Lower lobe of right lung (tissue), 2 donors: ENCODE measurements at places on chromosomes 4 and X.

DNA sequence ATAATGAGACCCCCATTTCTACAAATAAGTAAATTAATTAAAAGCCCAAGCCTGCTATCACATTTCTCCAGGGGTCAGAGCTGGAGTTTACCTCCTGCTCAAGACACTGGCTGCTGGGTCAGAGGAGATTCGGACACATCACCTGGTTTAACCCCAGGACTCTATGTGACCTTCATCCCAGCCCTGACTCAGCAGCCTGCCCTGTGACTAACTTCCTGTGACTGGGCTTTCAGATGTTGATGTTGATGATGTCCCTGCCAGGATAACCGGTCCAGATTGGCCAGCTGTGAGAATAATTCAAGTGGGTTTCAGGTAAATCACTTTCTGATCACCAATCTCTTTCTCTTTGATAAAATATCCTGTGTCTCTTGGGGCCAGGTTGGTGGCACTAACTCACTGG is 102.4 kb upstream of the MAML3 start:
- DNase-seq: no peak

DNA sequence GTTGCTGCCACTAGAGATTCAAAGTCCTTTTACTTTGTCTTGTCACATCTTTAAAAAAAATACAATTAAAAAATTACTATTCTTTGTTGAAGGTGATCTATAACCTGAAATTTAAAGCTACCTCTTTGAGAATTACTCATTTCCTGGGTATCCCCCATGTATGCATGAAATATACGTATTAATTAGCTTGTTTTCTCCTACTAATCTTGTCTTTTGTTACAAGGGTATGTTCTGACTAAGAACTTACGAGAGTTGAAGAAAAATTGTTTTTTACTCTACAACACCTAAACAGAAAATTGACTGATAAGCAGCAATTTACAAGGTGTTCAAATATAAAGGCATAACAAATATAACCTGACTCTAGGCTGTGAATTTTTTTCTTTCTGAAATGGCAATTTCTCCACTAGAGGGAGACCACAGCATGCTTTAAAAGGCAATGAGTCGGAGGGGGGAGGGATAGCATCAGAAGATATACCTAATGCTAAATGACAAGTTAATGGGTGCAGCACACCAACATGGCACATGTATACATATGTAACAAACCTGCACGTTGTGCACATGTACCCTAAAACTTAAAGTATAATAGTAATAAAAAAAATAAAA is 249.6 kb downstream of the OPHN1 start:
- DNase-seq: no peak

DNA sequence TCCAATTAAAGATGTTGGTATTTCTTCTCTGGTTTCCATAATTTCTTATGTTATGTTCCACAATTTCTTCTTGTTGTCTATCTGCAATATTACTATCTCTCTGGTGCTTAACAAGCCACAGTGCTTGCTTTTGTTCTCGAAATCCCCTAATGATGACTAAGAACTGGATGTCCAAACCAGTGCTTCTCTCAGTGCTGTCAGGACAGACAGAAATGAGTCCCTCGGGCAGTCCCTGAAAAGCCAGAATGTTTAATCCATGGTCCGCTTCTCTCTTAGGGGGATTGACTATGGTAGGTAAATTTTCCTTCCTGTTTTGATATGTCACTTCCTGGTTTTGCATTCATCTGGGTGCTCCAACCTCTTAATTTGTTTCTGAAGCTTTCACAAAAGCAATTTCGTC is 321.6 kb upstream of the PCDH10 start:
- no peak for DNase-seq

DNA sequence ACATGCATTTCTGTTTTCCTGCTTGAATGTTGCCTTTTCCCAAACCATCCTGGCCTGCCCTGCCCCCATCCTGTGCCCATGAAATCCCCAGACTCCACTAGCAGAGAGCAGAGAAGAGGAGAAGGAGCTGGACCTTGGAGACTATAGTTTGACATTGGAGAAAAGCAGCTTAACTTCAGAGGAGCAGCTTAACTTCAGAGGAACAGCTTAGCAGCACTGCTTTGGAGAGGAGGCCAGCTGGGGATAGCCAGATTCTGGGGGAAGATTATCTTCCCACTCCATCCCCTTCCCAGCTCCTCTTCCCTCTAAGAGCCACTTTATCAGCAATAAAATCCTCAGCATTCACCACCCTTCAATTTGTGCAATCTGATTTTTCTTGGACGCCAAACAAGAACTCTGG is 443.0 kb downstream of the PCDH10 start:
- DNase-seq: no peak

DNA sequence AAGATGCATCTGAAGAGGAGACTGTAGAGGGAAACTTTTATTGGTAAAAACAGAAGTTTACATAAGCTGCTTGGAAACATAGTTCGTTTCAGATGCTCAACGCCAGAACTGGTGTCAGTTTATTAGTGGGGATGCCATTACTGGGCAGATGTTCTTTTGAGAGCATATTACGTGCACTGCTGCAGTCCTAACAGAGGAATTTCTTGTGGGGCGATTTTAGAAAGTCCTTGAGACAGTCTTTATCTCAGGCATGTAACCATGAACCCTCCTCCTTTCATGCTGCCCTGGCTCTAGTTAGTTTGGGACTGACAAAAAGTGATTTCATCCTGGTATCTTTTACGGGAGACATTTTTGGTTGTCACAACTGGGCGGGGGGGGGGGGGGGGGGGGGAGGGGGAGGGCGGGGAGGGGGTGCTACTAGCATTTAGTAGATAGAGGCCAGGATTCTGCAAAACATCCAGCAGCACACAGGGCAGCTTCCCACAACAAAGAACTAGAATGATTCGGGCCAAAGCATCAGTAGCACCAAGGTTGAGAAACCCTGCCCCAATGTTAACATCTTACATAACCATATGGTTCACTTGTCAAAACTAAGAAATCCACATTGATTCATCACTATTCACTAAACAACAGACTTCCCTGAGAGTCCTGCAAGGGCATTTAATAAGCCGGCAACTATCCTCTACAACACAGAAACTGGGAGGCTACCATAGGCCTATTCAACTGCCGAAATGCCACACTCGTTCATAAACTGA is 118.6 kb upstream of the FTHL17 start:
- no peak for DNase-seq

GRCh38 chr4:30722359-30723200 is 2.4 kb downstream of the PCDH7 start:
- no peak for DNase-seq

DNA sequence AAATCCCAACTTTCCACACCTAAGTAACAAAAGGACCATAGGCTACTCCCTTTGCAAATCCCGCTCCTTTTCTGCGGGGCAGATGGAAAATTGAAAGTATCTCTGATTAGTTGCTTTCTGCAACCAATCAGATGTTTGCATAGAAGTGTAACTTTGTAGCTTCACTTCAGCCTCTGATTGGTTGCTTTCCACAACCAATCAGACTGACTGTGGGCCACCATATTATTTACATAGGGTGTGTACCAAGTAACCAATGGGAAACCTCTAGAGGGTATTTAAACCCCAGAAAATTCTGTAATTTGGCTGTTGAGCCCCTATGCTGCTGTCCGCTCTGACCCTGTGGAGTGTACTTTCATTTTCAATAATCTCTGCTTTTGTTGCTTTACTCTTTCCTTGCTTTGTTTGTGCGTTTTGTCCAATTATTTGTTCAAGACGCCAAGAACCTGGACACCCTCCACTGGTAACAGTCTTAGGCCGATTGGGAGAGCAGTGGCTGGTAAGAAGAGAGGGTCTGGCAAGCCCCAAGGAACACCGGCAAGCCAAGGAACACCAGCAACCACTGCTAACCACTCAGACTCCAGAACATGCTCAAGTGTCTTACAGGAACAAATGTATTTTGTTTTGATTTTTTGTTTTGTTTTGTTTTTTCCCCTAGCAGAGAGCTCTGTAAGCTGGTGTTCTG is 125.5 kb upstream of the MAP3K15 start:
- no peak for DNase-seq

- DNase-seq: no peak
These were observed 235.6 kb downstream of the STIM2 start for GRCh38 chr4:27096142-27096824.

- DNase-seq: no peak
These were observed 203.1 kb downstream of the SLC7A11 start for GRCh38 chr4:138039010-138039409.

DNA sequence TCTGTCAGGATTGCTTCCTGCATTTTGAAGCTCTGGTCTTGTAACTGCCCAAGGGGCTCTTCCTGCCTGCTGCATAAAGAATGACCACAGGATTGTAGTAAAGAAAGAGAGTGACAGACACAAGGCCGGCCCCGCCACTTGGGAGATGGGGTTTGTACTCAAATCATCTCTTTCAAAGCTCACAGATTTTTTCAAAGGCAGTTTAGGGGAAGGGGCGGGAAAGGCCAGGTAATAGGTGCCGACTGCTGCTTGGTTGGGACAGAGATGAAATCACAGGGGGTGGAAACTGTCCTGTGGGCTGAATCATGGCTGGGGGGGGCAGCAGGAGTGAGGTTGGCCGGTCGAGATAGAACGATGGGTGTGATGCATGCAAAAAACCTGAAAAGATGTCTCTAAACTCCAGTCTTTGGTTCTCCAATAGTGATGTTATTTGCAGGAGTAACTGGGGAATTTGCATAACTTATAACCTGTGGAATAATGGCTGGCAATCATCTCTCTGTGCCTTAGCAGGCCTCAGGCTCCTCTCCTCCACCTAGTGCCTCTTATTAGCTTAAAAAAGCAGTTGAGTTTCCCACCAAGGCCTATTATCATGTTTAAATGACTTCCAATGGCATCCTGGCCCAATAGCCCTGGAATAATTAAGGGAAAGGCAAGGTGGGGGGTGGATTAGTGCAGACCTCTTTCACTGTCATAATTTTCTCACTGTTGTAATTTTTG is 778.4 kb upstream of the FRG1 start:
- DNase-seq: no peak

DNA sequence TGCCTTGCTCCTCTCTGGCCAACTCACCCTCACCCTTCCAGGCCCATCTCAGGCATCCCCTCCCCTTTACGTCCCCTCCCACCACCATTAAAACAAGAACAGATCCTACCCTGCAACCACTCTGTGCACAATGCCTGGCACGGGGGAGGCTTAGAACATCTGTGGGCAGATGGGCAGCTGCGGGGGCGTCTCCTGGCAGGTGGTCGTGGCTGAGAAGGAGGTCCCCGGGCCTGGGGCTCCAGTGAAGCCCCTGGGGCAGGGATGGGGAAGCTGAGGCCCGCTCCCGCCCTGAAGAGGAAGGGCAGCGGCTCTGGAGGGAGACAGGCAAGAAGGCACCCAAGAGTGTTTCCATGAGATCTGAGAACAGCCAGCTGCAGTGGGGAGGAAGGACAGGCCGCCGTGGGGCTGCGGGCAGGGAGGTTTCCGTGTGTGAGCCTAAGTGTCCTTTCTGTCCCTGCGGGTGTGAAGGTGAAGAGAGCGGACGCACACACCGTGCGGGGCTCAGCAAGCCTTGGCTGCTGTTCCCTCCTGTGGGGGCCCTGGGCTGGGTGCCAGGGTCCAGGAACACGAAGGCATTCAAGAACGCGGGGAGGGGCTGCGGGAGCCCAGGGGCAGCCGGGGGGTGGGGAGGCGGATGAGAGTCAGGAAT is 7.8 kb upstream of the TBC1D14 start:
- no peak for DNase-seq

DNA sequence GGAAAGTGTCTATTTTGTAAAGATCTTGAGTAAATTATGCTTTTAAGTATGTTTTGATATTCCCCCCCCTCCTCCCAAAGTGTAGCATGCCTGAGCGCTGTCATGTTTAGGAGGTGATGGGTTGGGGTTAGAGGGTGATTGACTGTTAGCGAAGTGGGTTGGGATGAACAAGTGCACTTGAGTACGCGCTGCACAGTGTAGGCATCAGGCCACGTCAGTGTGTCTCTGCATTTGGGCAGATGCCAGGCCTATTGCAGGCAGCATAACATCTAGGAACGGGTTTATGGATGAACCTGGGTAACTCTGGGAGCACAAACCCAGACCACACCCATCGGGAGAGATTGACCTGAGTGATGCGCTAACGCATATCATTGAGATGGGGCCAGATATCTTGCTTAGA is 111.2 kb downstream of the TBL1X start:
- no peak for DNase-seq

DNA sequence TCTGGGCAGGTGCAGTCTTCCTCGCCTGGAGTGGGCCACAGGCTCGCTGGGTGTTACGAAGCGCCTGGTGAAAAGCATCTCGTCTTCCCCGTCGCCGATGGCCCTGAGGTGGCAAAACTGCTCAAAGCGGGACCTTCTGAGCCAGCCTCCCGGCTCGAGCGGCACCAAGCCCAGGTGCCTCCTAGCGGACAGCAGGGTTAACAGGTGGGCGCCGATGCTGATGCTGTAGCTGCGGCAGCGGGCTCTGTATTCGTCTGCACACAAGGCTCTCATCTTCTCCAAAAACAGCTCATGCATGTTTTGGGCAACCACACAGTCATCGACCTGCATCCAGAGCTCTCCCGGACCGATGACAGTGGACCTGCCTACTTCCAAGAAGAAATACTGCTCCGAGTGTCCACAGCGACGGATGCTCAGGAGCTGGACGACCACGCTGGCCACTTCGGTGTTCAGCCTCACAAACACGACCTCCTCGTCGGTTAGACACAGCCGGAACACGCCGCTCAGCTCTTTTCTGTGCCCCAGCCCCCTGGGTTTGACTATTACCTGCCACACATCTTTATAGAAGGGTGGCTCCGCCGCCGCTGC is 1.2 kb downstream of the IRS4 start:
- no peak for DNase-seq

DNA sequence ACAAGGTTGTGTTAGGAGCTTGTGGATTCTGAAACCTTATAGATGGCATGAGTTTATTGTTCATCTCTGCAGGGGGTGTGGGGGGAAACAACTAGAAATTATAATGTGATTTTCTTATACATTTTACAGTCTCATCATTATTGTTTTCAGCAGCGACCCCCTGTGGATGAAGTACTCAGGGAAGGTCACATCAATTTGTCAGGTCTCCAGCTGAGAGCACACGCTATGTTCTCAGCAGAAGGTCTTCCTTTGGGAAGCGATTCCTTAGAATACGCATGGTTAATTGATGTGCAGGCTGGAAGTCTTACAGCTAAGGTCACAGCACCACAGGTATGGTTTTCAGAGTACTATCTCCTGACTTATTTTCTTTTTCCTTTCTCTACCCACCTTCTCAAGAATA is 72.2 kb downstream of the BLTP1 start:
- no peak for DNase-seq
